Activated T-cell treated with anti-CD3 and anti-CD28 coated beads, Interleukin-2, amount 50 U/mL, for 4 hours (primary cell): ENCODE measurements at places on chromosomes 5 and 9. TPM values are rescaled to one million over a fixed set of nuclear protein-coding genes. Genes with fewer than 3 reads are reported as not detected.

DNA sequence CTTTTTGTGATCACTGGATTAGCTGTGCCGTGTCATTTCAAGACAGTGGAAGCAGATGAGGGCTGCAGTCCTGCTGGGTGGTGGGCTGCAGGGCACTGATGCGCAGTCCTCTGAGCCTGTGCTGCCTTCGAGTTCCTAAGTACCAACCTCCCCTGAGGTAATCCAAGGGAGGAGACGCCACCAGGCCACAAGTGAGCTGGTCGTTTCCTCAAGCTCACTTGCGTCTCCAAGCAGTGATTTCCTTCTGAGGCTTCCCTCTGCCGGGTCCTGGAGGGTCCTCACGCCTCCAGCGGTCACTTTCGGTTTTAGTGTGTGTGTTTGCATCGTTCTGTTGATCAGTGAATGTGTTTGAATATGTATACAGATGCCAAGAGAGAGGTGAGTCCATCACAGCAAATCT lies 115.7 kb downstream of the TRIO start:
- no peak for DNase-seq

DNA sequence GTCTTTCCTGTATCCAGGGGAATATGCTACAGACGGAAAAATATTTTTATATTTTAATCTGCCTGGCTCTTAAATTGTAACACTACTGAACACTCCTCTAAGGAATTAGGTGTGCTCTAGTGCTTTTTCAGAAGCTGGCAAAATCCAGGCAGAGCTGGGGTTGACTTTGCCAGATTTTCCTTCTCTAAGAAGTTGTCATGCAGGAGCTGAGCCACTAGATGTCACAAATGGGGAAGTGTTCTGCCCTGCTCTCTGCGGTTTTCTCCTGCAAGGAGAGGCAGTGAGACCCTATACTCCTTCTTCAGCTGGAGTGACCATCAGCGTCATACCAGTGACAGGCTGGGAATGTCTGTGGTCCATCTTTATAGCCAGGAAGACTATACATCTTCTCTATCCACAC lies 112.5 kb downstream of the HAPLN1 start:
- no peak for DNase-seq

The SOX30 gene
- total RNA-seq = 0.08 TPM

GRCh38 chr9:105245029-105245890 lies 809 bp downstream of the SLC44A1 start:
- peak; percentile 25 for DNase-seq

DNA sequence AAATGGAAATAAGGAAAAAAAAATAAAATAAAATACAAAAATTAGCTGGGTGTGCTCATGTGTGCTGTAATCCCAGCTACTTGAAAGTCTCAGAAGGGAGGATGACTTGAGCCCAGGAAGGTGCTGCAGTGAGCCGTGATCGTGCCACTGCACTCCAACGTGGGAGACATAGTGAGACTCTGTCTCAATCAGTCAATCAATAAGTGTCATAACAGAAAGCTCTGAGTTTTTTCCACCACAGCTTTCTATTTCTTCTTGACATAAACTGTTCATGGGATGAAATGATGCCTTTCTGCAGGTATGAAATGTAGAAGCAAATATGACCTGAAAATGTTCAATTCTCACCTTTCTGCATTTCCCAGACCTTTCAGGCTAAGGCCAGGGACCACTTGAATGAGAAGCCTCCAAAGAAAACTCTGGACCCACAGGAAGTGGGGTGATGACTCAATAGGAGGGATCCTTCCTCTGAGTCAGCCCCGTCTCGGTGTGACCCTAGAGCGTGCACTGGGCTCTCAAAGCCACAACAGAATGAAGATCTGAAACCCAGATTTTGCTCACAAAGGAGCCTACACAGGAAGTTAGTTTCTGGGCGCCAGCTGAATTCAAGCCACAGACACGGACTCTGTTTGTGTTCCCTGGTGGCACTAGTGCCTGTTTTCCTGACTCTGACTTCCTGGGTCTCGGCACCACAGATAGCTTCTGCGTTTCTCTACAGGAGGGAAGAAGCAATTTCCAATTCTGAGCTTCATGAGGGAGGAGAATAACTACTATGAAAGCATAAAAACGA lies 62.0 kb downstream of the ANKH start:
- peak; percentile 55 for DNase-seq

DNA sequence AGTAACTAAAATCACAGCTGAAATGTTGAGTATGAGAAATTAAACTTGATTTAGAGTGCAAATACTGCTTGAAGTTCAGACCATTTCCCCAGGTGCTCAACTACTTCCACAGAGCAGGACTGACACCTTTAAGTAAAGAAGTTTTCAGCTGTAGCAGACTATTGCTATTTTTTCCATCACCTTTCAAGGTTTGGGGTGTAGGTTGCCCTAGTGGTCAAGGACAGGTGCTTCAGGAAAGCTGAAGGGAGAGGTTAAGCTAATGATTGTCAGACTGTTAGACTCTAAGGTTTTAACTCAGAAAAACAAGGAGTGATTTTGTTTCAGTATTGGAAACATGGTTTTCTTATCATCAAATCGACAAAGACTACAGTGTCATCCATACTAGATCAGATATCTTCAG lies 162.1 kb downstream of the CCDC192 start:
- DNase-seq = no peak

- peak; percentile 7 for DNase-seq
These were observed 35.9 kb upstream of the ARSB start for GRCh38 chr5:79020861-79021561.

The CCL27 gene
- total RNA-seq = 0.26 TPM

The NSMF gene
- total RNA-seq = 87.7 TPM

DNA sequence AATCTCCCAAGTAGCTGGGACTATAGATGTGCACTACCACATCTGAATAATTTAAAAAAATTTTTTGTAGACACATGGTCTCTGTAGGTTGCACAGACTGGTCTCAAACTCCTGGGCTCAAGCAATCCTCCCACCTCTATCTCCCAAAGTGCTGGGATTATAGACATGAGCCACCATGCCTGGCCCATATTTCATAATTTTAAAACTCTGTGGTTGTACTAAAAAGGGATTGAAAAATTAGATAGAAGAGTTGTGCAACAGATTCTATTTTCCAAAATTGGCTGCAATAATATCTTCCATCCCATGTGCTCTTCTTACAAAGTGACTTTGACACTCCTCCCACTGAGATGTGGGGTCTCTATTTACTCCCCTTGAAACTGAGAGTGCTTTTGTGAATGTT lies 7.6 kb upstream of the UHRF2 start:
- DNase-seq = no peak

The SLC6A19 gene
- not detected for total RNA-seq

The ZNF189 gene
- 7.6 TPM for total RNA-seq

The PTGS1 gene
- total RNA-seq = 0.35 TPM

The GABRA6 gene
- total RNA-seq = not detected

The TRIP13 gene
- total RNA-seq = 18.5 TPM
